ENCODE measurements at places on chromosomes 4 and X. TPM values are rescaled to one million over a fixed set of nuclear protein-coding genes. Genes with fewer than 3 reads are reported as not detected.

DNA sequence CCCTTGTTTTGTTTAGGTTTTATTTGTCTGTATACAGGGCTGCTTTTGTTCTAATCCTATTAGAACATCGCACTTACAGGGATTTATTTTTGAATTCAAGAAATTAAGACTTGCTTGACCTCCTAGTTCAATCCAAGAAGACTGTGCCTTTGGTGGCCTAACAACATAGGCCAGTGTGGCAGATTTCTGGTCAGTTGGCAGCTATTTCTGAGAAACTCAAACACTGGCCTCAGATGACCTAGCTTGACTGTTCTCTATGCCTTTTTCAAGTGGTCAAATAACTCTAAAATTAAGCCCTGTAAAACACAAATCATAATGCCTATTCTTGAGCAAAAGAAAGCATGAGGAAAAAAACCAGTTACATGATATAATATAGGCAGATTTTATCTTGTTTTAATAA is 89.3 kb upstream of the GPR34 start:
- DNase-seq: no peak

- no peak for DNase-seq
Measured at GRCh38 chrX:1434871-1435240, 17.9 kb downstream of the ASMTL start.

NRK gene
- polyA plus RNA-seq: not detected

DNA sequence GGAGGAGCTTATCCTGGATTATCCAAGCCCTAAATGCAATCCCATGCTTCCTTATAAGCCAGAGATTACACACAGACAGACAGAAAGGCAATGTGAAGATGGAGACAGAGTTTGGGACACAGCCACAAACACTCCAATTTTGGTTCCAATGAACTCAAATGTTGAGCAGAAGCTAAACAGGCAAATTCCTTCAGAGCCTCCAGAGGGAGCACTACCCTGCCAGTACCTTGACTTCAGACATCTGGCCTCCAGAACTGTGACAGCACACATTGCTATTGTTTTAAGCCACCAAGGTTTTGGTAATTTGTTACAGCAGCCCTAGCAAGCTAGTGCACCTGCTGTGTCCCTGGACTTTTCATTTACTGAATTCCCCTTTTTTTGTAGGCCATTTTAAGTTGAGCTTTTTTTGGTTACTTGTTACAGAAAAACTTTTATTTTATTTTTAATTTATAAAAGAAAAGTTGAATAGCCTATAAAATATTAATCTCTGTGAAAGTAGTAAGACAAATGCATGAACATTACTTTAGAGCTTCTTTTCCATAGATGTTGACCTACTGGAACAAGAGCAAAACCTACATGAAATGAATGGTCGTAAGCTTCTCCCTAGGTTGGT is 33.4 kb upstream of the SRD5A3 start:
- DNase-seq: peak; percentile 25

CXCL13 gene
- polyA plus RNA-seq: not detected

GRCh38 chr4:17260166-17260907 is 251.6 kb downstream of the QDPR start:
- no peak for DNase-seq

DNA sequence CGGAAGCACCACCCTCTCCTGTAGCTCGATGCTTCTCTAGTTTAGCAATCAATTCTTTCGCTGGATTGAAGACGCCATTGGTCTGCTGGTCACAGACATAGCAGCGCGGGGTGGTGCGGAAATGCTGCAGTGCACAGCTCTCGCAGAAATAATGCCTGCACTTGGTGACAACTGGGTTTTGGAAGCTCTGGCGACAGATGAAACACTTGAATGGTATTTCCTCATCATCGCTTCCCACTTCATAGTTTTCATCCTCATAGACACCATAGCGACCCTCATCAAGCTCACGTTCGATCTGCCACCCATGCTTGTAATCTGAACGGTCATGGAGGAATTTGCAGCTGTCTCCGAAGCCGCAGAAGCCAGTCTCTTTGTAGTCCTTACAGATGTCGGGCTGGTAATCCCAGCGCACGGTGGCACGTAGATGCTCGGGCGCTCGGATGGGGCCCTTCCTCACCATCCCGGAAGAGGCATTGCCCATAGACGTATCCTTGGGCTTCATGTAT is 854 bp downstream of the RNF113A start:
- peak; percentile 16 for DNase-seq

CMC4 gene
- 32.0 TPM for polyA plus RNA-seq

DNA sequence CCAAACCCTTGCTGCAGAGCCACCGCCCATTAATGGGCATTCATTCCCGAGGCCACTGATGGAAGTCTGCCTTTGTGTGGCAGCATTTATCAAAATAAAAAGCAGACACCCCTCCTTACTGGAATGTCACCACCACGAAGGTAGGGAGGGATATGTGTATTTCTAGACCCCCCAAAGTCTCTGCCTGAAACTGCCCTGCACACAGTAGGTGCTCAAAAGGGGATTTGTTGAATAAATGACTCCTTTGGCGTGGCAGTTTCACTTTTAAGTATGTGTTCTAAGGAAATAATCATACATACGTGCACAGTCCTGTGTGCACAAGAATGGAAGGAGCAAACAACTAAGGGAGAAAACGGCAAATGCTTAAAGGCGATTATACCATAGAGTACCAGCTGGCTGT is 23.6 kb upstream of the GLOD5 start:
- DNase-seq: no peak

- DNase-seq: no peak
Measured at GRCh38 chr4:166887457-166887856, 346.8 kb downstream of the SPOCK3 start.

GRCh38 chr4:3520276-3520675 is 11.9 kb downstream of the LRPAP1 start:
- DNase-seq: no peak

GRCh38 chr4:22496165-22496813 is 19.6 kb downstream of the ADGRA3 start:
- DNase-seq: no peak

GRCh38 chr4:80333121-80333520 is 2.4 kb upstream of the CFAP299 start:
- peak; percentile 6 for DNase-seq

DEFB131A gene
- not detected for polyA plus RNA-seq

DNA sequence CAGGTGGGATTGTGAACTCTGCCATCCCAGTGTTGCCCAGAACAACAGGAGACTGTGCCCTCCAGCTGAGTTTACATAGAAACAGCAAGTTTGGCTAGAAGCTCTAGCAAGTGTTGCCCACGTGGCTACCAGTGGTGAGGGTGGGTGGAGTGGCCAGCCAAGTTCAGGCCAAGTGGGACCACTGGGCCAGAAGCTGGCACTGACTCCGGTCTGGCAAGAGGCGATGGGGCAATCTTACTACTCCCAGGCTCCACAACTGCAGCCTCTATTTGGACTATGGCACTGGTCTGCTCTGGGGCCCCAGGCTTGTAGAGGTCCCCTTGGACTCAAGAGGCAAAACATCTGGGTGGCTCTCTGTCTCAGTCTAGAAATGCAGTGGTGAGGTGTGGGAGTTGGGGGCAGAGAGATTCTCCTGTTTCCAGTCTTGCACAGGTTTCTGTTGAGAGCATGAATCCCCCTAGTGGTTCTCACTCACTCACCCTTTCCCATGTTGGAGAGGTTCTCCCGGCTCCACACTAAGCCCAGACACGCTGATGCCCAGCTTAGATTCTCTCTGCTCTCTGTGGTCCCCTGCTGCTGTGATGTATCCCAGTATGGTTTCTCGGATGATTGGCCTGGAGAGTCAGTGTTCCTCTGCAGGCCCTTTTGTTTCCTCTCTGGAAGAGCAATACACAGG is 615.3 kb downstream of the PDHA2 start:
- no peak for DNase-seq

NEIL3 gene
- 11.2 TPM for polyA plus RNA-seq

FAAH2 gene
- 2.0 TPM for polyA plus RNA-seq

SAGE1 gene
- not detected for polyA plus RNA-seq

DNA sequence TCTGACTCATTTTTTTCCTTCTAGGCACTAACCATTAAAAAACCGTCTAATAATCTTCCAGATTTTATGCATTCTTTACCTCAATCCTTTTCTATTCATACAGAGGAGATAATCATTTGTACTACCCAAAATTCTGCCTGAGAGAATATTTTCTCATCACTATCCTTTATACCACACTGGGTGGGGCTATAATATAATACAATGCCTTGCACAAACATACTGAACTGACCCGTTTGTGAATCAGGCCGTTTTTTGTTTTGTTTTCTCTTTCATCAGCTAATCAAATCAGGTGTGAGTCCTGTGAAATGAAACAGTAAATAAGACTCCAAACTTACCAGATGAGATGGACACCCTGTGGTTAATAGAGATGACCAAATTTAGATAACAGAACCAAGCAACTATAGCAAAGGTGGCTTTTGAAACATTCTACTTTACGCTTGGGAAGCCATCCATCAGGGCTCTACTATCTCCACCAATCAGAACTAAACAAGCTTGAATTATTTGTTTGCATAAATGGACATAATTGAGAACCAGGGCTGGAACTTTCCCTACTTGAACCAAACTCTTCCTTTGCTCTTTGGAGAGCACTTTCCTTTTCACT is 573.0 kb downstream of the GABRG1 start:
- DNase-seq: no peak

LGI2 gene
- polyA plus RNA-seq: 8.7 TPM

DNA sequence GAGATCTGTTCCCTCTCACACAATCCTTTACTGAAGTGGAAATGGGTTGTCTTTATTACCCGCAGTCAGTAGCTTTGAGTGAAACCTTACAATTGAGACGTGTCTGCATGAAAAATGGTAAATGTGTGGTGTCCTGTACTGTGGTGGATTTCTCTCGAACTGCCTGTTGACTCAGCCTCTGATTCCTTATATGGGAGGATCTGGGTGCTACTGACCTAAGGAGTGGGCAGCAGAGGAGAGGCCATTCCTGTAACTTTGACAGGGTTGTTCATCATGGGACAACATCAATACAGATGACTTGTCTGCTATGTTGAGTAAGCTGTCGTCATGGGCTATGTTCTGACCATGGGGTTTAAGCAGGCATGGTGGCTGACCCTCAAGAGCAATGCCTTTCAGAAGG is 159.6 kb upstream of the WDR1 start:
- no peak for DNase-seq

MAGEA11 gene
- not detected for polyA plus RNA-seq

NUDT10 gene
- polyA plus RNA-seq: 6.8 TPM

GRCh38 chrX:46722742-46723568 is 36.0 kb downstream of the SLC9A7 start:
- no peak for DNase-seq

DNA sequence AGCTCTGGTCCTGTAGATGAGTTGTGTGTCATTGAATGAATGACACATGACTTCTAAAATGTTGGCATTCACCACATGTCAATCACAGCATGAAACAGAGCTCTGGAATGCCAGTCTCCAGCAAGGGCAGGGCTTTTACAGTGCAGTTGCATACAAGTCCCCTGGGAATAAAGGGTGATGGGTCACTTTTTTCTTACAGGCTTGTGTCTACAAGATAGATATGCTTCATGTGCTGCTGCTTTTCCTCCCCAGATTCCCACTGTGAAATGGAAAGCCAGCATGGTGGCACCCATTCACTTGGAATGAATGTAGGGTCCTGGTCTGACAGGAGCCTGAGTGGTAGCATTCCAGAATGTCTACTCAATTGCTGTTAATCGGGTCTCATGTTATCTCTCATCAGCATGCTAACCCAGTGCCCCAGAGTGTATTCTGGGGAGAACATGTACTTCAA is 159.1 kb upstream of the KIT start:
- peak; percentile 17 for DNase-seq

- DNase-seq: peak; percentile 74
Measured at GRCh38 chrX:16436348-16437188, 213.4 kb upstream of the S100G start.

DNA sequence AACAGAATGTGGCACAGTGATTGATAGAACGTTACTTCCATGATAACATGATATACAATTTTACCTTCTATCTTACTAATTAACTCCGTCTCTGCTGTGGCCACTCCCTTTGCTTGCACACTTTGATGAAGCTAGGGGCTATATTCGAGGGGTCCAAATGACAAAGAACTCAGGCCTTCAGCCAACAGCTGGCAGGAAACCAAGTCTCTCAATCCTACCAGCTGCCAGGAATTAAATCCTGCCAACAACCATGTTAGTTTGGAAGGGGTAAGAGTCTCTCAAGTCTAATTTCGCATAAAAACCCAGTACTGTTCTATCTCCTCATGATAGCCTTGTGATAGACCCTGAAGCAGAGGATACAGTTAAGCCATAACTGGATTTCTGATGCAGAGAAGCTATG is 1122.9 kb upstream of the PCDH10 start:
- DNase-seq: peak; percentile 3

DNA sequence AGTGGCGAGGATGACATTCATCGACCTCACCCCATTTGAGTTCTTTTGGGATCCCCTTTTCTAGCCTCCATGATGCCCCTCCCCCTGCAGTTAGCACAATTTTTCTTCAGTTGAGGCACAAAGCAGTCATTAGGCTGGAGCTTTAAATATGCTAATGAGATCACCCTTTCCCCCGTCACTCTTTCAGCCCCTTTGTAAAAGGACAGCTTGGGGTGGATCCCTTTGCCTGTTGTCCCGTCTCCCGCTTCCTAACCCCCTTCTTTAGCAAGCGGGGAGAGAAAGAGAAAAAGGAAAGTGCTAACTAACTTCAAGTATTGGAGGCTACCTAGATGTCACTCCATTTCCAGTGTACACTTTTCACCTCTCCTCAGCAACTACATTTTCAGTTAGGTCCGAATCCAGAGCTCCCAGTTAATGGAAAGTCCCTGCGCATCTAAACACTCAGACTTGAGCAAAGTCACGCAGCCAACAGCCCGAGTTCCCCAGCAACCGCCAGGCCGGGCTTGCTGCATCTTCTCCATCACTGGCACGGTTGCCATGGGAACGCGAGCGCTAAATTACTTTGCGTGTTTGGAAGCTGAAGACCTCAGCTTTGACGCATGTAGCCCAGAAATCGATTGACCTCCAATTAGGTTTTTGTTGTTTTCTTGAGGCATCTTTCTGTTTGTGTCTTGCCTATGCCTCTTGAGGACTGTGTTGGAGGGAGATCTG is 76.8 kb downstream of the RTL5 start:
- no peak for DNase-seq

UGT2B10 gene
- not detected for polyA plus RNA-seq

GRCh38 chr4:53169695-53170617 is 195.9 kb downstream of the SCFD2 start:
- no peak for DNase-seq

SLC9B1 gene
- polyA plus RNA-seq: not detected

SLC10A4 gene
- not detected for polyA plus RNA-seq

- no peak for DNase-seq
Measured at GRCh38 chr4:132169660-132170059, 979.4 kb upstream of the PCDH10 start.

GRCh38 chrX:15496824-15497223 is 3.7 kb upstream of the PIR start:
- DNase-seq: no peak

- no peak for DNase-seq
Measured at GRCh38 chrX:29947225-29947624, 268.1 kb upstream of the MAGEB2 start.

EDA gene
- 0.56 TPM for polyA plus RNA-seq

GRCh38 chr4:138158746-138159297 is 83.3 kb downstream of the SLC7A11 start:
- DNase-seq: peak; percentile 51
